ENCODE measurements at places on chromosomes 7 and 10.

DNA sequence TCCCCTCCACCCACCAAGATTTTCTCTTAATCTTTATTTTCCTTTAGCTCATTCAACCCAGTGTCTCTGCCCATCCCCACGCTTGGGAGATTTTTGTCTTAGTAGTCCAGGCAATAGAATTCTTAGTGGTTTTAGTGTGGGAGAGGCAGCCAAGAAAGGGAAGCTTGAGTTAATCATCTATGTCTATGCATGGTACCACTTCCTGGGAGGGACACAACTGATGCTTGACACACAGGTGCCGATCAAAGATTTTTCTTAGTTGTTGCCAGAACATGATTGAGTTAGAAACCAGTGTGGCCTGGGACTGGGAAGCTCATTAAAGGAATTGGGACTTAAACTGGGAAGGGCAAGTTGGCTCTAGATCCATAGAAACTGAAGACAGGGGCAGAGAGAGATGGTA is 3.1 kb downstream of the STRA8 start:
- DNase-seq = no peak

- no peak for DNase-seq
Measured at GRCh38 chr10:23337616-23338015, 7.0 kb downstream of the C10orf67 start.

- no peak for DNase-seq
Measured at GRCh38 chr10:52465202-52465601, 151.1 kb downstream of the DKK1 start.

DNA sequence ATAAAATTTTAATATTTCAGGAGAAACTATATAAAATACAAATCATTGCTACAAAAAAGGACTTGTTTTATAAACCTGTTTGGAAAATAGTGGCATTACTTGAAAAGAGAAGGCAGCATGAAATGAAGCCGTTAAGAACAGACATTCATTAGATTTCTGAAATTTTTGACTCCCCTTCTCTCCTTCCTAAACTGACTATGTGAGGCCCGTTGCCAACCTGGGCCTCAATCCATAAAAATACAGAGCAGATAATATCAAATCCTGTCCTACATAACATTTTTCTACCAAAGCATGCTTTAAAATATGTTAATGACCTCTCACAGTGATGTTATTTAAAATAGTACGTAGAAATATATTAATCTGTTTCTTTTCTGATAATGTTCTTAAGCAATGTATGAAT is 34.5 kb upstream of the ING3 start:
- DNase-seq = no peak

GRCh38 chr7:8668627-8669500 is 235.5 kb downstream of the NXPH1 start:
- no peak for DNase-seq

GRCh38 chr10:24153537-24153936 is 55.4 kb upstream of the KIAA1217 start:
- DNase-seq = no peak

DNA sequence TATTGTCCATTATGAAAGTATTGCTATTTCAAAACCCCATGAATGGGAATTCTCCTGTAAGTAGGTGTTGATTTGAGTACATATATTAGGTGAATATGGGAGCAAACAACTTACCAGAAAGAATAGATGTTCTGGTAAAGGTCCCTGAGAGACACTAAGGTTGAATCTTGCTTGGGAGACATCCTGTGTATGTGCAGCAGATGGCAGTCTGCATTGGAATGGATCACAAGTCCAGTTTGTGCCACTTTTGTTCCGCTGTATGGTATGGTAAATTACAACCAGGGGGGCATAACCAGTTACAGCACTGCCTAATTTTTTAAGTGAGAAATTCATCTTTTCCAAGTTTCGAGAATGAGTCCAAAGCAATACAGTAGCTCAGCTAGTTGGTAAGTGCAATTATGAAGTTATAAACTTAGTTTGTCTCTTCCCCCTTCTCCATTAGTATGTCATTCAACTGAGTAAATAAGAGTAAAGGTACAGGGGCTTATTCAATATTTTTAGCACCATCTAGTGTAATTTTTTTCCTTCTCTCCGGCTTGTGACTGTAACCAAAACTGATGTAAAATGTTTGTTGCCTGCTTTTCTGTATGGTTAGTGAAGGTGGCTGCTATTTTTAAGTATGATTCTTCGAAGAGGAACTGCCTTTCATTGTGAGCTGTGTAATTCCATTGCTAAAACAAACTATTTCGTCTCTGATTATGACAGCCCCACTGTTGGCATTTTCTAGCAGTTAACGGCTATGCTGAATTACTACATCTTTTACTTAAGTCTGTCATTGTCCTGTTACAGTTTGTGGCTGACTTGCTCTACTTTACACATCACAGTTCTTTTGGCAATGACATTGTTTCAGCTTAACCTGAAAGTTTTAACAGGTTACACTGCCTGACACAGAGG is 2.8 kb downstream of the MCU start:
- no peak for DNase-seq
